ENCODE measurements at places on chromosomes 12 and 14. TPM values are rescaled to one million over a fixed set of nuclear protein-coding genes. Genes with fewer than 3 reads are reported as not detected.

GCN1 gene
- total RNA-seq = 161 TPM

HNF1A gene
- not detected for total RNA-seq

KLRK1 gene
- 158 TPM for total RNA-seq

PMCH gene
- 1.2 TPM for total RNA-seq

AVPR1A gene
- 0.05 TPM for total RNA-seq

CIDEB gene
- 20.8 TPM for total RNA-seq

TROAP gene
- 1.3 TPM for total RNA-seq

GPD1 gene
- 0.68 TPM for total RNA-seq

CNTN1 gene
- not detected for total RNA-seq

DCN gene
- total RNA-seq = not detected

VDR gene
- total RNA-seq = 3.3 TPM

TEP1 gene
- 65.5 TPM for total RNA-seq

TBX5 gene
- not detected for total RNA-seq

- no peak for DNase-seq
Measured at GRCh38 chr12:94997726-94998125, 5.8 kb downstream of the NDUFA12 start.

- DNase-seq = no peak
Measured at GRCh38 chr14:94532447-94532846, 23.2 kb upstream of the SERPINA12 start.

GRCh38 chr12:132388379-132389015, 59.1 kb upstream of the GALNT9 start:
- no peak for DNase-seq

DNA sequence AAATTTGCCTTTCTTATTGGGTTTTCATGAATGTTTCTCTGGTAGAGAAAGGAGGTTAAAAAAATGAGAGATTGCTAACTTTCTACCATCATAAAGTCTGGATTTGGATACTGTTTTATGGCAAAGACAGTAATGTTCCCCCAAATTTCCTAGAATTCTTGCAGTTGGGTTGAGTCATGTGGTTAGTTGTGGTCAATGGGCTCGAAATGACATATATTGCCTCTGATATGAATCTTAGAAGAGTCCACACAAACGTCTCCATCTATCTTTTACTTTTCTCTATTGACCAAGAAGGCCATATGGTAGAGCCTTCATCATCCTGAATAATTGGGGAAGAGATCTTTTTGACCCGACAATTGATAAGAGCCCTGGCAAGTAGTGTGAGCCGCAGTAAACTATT, 119.5 kb upstream of the PMCH start:
- DNase-seq = no peak

DNA sequence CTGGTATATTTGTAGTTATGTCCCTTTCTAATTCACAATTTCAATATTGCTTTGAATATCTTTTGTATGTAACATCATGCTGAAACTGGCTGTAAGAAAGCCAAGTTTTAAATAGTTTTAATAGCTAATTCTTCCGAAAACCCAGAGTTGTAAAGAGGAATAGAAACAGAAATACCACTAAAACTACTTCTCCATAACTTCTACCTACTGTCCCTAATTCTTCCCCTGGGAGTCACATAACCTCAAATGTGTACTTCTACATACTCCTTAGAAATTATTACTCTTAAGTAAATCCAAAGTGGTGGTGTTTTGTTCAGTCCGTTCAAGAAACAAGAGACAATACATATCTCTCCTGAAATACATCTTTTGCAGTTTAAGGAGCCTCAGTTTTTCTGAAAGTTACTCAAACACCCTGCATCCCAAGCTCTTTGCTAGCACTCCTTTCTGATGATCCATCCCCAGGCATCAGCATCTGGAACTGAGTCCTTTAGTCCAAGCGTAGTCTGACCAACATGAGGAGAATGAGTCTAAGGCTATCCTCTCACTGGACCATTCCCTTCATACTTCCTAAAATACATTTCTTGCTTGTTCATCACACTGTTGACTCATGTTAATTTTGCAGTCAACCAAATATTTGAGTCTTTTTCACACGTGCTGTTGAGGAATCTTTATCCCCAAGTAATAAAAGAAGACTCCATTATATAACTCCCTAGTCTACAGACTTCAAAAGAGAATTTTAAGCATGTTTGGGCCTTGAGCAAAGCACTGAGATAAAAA, 214.3 kb upstream of the NUDT4 start:
- no peak for DNase-seq

- no peak for DNase-seq
Measured at GRCh38 chr14:61744238-61744637, 18.0 kb upstream of the SNAPC1 start.

- no peak for DNase-seq
Measured at GRCh38 chr12:11943919-11944700, 126.6 kb upstream of the BCL2L14 start.

DNA sequence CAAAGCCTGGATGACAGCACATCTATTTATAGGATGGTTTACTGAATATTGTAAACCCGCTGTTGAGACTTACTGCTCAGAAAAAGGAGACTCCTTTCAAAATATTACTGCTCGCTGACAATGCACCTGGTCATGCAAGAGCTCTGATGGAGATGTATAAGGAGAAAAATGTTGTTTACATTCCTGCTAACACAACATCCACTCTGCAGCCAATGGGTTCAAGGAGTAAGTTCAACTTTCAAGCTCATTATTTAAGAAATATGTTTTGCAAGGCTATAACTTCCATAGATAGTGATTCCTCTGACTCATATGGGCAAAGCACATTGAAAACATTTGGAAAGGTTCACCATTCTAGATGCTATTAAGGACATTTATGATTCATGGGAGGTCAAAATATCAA, 201.7 kb downstream of the SNAPC1 start:
- no peak for DNase-seq

- DNase-seq = no peak
Measured at GRCh38 chr12:39966721-39967120, 139.2 kb downstream of the SLC2A13 start.

- DNase-seq = no peak
Measured at GRCh38 chr14:36510078-36510799, 9.8 kb downstream of the NKX2-1 start.

- DNase-seq = no peak
Measured at GRCh38 chr12:46435625-46436024, 63.1 kb upstream of the SLC38A2 start.

DNA sequence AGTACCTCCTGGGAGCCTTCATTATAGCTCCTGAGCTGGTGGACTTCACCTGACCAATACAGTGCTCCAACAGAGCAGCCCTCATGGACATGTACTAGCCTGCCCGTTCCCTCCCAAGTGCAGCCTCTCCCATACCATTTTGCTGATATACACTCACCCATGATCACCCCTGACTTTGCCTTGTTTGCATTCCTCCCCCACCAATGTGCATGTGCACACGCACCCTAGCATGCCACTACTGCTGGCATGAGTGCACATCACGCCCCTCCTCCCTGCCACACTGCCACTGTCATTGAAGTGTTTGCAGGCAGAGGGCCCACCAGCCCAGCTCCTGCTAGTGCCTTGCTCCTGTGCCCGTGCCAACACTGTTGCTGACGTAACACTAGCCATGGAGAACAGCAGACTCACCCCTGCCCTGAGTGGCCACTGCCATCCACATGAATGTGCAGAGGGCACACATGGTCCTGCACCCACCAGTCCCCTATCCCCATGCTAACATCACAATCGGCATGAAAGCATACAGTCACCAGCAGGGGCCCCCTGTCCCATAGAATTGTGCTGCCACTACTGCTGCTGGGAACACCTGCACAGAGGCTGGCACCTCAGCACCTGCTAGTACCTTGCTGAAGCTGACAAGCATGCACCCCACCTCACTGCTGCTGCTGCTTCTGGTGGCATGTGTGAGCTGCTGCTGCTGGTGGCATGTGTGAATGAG, 110.3 kb downstream of the SINHCAF start:
- no peak for DNase-seq

DNA sequence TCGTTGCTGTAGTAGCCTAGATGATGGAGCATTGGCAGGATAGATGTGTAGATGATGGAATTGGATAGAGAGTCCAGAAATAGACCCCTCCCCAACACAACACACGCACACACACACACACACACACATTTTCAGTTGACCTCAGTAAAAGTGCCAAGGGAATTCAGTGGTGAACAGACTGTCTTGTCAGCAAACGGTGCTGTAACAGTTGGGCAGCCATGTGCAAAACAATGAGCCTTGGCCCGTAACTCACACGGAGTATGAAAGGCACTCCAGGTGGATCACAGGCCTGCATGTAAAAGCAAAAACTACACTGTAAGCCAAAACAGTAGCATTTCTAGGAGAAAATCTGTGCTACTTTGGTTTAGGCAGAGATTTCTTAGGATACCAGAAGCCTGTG, 87.8 kb downstream of the DDX51 start:
- DNase-seq = no peak

- DNase-seq = no peak
Measured at GRCh38 chr12:32255588-32255987, 143.8 kb upstream of the FGD4 start.

DNA sequence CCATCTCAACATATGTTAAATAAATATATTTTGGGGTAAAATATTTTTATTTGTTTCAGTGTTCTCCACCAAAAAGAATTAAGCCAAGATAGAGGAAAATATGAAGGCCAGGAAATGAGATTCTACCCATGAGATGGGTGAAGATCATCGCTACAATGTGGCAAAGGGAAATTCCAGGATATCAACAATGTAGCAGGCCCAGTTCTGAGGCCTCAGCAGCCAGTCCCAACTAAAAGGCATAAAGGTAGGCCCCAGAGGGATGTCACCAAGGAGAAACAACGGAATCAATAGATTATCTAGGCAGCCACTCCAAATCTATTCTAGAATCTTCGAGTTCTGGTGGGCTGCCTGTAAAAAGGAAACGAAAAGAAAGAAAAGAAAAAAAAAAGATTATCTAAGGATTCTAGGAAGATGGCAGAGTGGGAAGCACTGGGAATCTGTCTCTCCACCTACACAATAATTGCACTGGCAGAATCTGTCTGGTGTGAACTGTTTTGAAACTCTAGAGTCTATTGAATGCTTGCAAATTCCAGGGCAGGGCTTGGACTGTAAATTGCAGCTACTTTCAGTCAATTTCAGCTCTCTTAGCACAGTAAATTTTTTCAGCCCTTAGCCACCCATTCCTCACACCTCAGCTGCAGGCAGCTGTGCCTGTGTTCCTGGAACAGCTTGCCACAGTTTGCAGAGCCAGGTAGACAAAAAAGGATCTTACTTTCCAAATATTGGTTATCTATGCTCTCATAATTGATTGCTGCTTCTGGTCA, 33.1 kb upstream of the MMP19 start:
- no peak for DNase-seq

GRCh38 chr14:32142754-32143437, 58.9 kb upstream of the RNU6-7 start:
- DNase-seq = no peak

GRCh38 chr14:75469164-75469563, 41.3 kb downstream of the JDP2 start:
- DNase-seq = no peak

DNA sequence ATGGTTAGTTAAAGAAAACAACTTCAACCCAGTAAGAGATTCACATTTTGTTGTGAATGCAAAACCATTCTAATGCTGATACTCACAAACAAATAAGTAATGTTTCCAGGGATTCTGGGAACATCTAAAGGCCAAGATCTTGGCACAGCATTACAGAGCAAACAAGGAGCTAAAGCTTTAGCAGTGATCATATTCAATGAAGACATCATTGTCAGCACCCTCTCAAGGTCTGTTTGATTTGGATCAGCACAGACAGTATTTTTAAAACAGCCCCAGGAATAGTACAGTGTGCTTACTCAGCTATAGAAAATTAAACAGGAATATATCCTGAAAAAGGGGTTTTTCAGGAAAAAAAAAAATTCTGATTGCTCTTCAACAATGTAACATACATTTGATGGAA, 71.4 kb downstream of the TMEM260 start:
- no peak for DNase-seq
